ENCODE measurements at places on chromosomes 4 and X.

DNA sequence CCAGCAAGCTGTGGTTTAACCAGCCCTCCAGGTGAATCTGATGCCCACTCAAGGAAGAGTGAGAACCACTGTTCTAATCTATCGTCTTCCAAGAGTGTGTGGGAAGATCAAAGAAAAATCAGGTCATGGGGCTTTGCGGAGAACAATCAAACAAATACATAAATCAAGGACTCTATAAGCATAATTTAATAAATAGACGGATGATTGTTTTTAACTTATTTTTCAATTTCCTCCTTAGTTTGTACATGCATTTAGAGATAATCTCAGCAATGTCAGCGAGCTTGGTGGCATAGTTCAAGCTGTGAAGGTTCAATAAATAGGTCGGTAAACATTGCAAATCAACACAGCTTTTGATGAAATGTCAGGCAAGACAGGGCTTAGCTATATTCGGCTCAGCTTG, 84.9 kb downstream of the DMD start:
- no peak for DNase-seq

- DNase-seq, result peak; percentile 56
Measured at GRCh38 chr4:138499627-138500026, 257.5 kb upstream of the SLC7A11 start.

GRCh38 chr4:140612357-140612756, 43.6 kb upstream of the UCP1 start:
- DNase-seq, result no peak

DNA sequence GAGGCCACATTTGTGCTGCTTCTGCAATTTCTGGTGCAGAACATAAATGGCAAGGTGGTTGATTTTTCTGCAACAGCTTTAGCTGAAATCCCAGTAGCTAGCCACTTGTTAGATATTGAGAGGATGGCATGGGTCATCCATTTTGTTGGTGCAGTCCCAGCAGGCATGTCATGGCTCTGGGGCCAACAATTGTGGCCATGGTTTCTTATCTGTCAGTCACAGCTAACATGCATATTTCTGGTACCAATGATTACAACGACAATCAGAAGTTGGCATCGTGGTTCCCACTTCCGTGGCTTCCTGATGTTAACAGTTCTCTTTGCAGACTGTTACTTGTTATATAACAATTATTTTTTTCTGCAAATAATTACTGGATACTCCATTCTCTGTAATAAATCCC, 42.8 kb upstream of the PRKG2 start:
- no peak for DNase-seq

- DNase-seq, result no peak
Measured at GRCh38 chrX:117977526-117977925, 139.1 kb downstream of the KLHL13 start.

DNA sequence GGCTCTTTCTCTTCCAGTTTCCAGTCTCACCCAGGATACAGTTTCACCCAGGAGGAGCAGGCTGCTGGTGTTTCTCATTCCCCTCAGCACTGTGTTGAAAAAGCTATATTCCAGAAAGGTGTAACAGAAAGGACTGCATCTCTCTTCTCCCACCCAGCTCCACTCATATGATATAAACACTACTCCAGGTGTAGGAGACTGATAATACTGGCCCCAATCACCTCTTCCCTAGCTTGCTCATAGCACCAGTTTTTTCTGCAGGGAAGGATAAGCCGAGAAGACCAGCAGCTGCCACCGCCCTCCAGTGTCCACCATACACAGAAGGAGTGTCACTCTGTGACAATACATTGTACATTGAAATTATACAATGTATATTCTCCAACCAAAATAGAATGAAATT, 105.5 kb upstream of the STK26 start:
- no peak for DNase-seq

DNA sequence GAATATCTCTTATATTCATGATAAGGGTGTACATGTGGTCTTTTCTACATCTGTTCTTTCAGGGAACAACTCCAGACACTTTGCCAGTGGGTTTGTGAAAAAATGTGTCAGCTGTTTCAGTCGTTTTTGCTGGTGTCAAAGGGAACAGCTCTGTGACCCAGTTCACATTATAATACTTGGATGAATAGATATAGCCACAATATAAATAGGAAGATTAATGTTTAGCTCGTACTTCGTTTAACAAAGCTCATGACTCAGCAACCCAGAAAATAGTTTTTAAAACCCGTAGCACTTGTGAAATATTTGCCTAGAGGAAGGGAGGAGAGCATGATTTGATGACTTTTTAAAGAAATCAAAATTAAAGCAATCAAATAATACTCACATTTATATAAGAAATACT, 7.9 kb downstream of the LIAS start:
- DNase-seq, result no peak

- no peak for DNase-seq
Measured at GRCh38 chr4:3401436-3402171, 40.2 kb upstream of the HGFAC start.

Data from endodermal cell (in vitro differentiated cells).